Thyroid gland (tissue), 4 donors: ENCODE measurements at places on chromosomes 6 and 20. TPM values are rescaled to one million over a fixed set of nuclear protein-coding genes. Genes with fewer than 3 reads are reported as not detected.
A peak's percentile ranks its signal among the peaks of the same experiment; 100 is the strongest.

Gene LHFPL5
- not detected for total RNA-seq

DNA sequence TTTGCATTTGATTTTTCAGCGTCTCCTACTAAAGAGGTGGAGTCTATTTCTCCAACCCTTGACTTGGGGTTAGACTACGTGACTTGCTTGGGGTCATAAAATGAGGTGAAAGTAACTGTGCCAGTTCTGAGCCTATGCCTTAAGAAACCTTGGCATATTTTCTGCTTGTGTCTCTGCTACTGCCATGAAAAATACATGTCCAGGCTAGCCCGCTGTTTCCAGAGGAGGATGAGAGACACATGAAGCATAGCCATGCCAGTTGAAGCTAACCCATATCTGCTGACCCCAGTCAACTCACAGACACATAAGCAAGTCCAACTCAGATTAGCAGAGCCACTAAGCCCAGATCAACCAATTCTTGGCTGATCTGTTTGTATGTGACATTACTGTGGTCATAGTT, 38.7 kb downstream of the SCP2D1 start:
- DNase-seq: no peak

GRCh38 chr6:4936681-4937041, 67.2 kb downstream of the RPP40 start:
- peak; percentile 31 for DNase-seq

DNA sequence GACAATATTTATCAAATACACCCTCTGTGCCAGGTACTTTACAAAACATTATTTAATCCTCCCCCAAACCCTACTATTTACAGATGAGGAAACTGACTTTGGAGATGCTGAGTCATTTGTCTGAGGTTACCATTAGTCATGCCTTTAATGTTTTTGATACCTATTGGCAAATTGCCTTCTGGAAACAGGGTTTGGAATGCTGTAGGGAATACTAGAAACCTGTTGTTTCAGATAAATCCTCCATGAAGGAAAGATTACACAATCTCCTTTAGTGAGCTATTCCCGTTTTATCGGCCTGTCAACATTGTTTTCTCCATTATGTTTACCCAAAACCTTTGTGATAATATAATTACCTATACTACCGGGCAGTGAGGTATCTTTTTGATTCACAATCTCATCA, 93.6 kb upstream of the ADGRF1 start:
- DNase-seq: no peak

DNA sequence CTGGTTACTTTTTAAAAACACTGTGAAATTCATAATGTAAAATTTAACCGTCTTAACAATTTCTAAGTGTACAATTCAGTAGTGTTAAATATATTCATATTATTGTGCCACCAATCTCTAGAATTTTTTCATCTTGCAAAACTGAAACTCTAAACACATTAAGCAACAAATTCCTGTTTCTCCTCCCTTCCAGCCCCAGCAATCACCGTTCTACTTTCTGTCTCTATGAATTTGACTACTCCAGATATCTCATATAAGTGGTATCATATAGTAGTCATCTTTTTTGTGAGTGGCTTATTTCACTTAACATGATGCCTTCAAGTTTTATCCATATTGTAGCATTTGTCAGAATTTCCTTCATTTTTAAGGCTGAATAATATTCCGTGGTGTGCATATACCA, 44.7 kb downstream of the RSPH3 start:
- no peak for DNase-seq

DNA sequence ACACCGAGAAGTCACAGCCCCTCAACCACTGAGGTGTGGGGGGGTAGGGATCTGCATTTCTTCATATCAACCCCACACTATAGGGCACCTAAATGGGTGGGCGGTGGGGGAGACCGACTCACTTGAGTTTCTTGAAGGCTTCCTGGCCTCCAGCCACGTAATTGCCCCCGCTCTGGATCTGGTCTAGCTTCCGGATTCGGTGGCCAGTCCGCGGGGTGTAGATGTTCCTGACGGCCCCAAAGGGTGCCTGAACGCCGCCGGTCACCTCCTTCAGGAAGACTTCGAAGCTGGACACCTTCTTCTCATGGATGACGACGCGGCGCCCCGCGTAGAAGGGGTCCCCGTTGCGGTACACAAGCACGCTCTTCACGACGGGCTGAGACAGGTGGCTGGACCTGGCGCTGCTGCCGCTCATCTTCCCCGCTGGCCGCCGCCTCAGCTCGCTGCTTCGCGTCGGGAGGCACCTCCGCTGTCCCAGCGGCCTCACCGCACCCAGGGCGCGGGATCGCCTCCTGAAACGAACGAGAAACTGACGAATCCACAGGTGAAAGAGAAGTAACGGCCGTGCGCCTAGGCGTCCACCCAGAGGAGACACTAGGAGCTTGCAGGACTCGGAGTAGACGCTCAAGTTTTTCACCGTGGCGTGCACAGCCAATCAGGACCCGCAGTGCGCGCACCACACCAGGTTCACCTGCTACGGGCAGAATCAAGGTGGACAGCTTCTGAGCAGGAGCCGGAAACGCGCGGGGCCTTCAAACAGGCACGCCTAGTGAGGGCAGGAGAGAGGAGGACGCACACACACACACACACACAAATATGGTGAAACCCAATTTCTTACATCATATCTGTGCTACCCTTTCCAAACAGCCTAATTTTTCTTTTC, at the start of gene DCDC2:
Gene DCDC2, minus strand, starts transcription at position 724 of the 883 bp plus-strand sequence. Its CDS starts 309 bp downstream, at position 415.
- DNase-seq: peak; percentile 96
